ENCODE measurements at places on chromosomes 7 and 10.

DNA sequence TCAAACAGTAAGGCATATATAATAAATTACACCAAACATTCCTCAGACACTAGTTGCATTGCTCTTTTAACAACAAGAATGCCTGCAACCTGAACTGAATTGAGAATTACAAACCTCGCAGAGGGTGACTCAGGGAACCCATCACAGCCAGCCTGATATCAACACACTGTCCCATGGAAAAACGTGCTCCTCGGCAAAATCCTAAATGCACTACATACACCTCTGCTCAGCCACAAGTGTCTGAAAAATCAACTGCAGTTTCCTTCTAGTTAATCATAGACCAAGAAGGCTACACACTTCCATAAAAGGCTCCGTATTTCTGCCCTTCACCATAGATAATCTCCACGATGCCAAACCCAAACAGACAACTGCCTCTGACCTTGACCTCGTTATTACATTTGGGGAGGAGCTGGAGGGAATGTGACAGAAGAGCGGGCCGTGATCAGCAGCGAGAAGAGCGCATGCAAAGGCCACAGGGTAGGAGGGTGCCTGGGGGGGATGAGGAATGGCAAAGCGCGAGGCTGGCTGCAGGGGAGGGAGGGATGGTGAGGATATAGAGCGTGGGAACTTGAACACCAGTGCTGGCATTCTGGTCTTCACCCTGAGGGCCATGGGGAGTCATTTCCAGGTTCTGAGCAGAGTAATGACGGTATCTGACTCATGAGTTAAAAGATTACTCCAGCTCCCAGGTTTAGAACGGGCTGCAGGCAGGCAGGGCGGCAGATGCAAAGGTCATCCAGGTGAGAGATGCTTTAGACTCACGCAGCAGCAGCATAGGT, 201.9 kb upstream of the FRMD4A start:
- DNase-seq, result no peak

DNA sequence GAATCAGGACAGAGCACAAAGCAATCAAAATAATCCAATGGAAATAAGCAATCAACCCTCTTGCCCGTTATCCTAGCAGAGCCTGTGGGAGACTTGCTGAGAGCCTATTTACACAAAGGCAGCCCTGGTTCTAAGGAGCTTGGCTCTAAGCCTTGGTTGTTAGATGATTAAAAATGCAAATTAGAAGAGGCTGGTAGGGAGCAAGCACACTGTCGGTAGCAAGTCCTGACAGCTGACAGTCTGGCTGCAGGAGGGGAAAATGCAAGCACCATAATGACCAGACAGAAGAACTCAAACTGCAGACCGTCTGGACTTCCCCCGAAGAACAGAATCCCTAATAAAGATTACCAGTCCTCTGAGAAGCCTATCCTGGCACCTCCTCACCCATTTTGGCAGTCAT, 131.8 kb upstream of the CTTNBP2 start:
- DNase-seq, result no peak

- DNase-seq, result no peak
Measured at GRCh38 chr7:43205171-43205795, 92.8 kb downstream of the HECW1 start.

- no peak for DNase-seq
Measured at GRCh38 chr7:38432671-38433070, 159.2 kb upstream of the TARP start.

GRCh38 chr7:152633072-152633471, 42.9 kb downstream of the XRCC2 start:
- DNase-seq, result no peak

DNA sequence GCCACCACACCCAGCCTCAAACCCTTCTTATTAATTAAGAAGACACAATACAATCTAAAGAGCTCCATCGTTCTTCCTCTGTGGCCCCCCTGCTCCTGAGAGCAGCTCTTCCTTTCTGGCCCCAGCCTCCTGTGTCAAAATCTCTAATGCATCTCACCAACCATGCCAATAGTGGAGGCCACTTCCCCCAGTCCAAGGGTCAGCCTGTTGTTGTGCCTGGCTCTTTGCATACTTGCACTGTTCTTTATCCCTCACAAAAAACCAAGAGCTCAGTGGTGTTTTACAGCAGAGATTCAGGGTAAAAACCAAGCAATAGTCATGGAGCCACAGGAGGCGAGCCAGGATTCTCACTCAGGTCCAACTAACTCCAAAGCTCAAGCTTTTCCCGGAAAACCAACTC, 190.2 kb downstream of the GFRA1 start:
- DNase-seq, result no peak
